Fibroblast of lung (primary cell): ENCODE measurements at places on chromosomes 13 and 19.

GRCh38 chr13:72960541-72960940 lies 98.3 kb upstream of the KLF5 start:
- no peak for DNase-seq

DNA sequence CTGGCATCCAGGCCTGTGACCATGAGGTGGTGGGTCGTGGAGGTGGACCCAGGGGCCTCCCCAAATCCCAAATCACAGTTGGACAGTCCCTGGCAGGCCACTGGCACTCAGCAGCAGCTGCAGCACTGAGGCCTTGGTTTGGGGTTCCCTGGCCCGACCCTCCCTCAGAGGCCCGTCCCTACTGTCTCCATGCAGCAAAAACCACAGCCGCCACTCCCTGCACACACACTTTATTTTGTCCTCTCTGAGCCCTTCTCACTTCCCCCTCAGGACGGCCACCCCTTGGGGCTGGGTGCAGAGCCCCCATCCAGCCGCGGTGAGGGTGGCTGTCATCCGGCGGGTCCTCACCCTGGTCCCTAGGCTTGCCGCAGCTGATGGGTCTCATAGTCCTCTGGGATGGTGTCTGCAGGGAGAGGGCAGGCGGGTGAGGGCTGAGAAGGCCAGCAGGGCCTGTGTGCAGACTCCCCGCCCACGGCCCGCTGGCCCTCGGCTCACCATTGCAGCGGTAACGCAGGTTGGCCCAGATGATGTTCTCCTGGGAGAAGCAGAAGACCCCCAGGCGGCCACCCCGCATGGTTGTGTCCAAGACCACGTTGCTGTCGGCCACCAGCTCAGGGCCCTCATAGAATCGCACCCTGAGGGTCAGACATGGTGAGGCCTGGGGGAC lies 8.4 kb downstream of the COMP start:
- no peak for DNase-seq

- no peak for DNase-seq
Measured at GRCh38 chr19:10201176-10201575, 6.4 kb upstream of the DNMT1 start.

DNA sequence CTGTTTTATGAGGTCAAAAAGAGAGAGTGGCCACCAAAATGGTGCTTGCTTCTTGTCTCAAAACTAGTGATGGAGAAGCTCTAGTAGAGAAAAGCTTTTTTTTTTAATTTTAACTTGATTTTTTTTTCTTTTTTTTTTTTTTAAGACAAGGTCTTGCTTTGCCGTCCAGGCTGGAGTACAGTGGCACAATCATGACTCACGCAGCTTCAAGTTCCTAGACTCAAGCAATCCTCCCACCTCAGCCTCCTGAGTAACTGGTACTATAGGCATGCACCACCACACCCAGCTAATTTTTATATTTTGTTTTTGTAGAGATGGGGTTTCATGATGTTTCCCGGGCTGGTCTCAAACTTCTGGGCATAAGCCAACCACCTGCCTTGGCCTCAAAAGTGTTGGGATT lies 279.0 kb downstream of the TBC1D4 start:
- DNase-seq = no peak

GRCh38 chr13:39773833-39774232 lies 118.4 kb downstream of the COG6 start:
- DNase-seq = peak; percentile 85

DNA sequence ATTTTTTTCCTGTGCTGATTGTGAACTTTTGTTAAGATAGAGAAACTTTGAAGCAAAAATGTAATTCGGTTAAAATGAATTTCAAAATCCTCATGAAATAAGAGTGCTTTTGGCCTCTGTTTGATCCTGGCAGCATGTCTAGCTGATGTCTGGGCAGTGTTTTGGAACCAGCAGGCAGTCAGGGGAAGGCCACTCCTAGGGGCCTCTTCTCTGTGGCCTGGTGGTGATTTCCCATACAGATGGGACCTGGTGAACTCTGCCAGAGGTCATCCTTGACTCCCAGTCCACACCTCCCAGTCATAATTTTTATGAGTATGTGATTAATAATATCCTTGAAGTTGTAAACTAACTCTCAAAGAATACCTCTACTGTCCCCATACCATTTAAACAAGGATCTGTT lies 226.6 kb downstream of the PCCA start:
- no peak for DNase-seq

- peak; percentile 96 for DNase-seq
Measured at GRCh38 chr19:2475702-2476450, at the start of gene GADD45B. Gene GADD45B (plus strand): TSS chr19:2476127. CDS start chr19:2476359, 232 bp downstream.

GRCh38 chr13:34165158-34165557 lies 347.2 kb downstream of the RFC3 start:
- no peak for DNase-seq

DNA sequence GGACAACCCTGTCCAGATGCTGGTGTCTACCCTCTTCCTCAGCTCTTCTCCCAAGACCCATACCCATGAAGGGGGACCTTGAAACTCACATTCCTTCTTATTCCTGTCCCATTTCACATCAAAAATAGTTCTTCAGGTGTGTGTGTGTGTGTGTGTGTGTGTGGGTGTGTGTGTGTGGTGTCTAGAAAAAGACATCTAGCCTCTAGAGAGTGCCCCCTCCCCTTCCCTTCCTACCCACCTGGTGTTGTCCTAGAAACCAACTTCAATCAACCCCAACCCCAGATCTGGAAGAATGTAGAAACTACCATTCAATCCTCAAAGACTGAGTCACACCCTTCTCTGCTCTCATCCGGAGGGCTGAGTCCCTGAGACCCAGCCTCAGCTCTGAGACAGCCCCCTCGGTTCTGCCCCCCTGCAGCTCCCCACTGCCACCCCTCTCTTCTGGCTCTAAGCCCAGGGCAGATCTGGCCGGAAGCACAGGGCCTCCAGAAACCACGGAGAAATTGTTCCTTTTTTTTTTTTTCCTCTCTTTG lies 3.5 kb downstream of the KCNN4 start:
- DNase-seq = no peak

- no peak for DNase-seq
Measured at GRCh38 chr19:14139944-14140343, 3.6 kb upstream of the ASF1B start.

DNA sequence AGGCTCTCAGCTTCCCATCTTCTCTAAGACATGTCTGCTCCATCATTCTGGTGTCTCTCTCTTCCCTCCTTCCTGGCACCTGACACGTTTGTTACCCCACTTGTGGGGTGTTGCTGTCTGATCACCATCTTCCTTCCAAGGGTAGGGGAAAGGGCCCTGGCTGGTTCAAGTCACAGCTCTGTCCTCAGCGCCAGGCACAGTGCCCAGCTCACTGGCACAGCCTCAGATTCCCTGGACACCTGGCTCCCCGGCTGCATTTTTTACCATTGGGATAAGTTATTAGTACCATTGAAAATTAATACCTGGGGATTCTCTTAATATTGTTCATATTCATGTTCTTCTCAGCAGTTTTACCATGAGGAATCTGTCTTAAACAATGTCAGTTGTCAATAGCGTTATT lies 50.8 kb upstream of the LDLR start:
- no peak for DNase-seq

DNA sequence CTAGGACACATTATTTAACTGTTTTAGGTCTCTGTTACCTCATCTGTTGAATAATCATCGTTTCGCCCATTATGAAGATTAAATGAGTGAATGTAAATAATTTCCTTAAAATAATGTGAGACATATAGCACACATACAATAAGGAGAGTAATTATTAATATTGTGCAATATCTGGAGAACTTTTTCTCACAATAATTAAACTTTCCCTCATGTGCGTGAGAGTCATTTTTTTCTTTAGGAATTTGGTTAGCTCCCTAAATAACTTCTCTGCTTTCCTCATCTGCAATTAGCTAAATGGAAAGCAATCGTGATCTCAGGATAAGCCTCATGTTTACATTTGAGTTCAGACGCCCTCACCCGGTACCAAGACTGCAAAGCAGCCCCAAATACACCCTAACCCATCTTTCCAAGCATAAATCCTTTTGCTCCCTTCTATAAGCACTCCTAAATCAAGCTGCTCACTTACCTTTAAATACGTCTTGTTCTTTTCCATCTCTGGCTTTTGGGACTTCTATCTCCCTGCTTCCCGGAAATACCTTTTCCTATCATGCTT lies 78.8 kb downstream of the MZT1 start:
- no peak for DNase-seq

- DNase-seq = no peak
Measured at GRCh38 chr19:38251564-38252051, 4.6 kb downstream of the PPP1R14A start.

DNA sequence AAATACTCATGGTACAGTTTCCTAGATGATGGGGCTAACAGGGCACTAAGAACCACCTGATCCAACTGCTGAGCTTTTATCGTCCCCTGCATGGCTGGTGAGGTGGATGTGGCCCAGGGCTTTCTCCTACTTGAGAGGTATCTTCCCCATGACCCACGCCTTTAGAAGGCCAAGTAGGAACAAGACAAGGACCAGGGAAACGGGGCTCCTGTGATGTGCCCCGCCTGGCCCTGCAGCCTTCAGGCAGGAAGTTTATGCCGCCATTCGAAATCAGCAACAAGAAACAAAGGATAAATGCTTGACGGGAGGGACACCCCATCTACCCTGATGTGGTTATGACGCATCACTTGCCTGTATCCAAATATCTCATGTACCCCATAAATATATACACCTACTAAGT lies 4.1 kb downstream of the NLRP13 start:
- no peak for DNase-seq

- DNase-seq = no peak
Measured at GRCh38 chr13:113857531-113858195, 6.2 kb downstream of the GAS6 start.

DNA sequence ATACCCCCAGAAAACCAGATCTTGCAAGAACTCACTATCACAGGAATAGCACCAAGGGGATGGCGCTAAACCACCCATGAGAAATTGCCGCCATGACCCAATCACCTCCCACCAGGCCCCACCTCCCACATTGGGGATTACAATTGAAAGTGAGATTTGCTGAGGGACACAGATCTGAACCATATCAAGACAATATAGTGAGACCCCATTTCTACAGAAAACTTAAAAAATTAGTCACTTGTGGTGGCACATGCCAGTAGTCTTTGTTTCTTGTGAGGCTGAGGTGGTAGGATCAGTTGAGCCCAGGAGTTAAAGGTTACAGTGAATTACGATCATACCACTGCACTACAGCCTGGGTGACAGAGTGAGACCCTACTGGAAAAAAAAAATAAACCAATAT lies 9.7 kb downstream of the DNAJC15 start:
- DNase-seq = no peak

DNA sequence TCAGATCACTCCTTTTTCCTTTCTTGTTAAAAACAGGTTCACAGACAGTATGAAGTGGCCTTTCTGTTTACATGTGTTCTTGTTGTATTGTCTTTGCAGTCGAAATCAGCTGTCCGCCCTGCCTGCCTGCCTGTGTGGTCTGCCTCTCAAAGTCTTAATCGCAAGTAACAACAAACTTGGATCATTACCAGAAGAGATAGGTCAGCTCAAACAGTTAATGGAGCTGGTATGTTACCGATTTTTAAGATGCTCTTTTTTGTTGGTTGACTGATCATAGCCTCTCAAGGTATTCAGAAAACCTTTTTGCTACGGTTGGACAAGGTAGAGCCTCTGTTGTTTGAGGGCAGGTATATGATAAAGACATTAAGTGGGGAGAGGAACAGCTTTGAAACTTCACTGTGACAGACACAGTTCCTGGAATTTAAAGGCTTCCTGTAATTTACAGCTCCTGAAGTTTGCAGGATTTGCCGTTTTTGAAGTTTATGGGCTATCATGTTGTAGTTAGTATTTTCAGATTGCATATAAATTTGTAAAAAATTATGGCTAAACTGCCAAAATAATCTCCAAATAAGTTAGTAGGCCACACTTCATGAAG lies 116.1 kb downstream of the LRCH1 start:
- DNase-seq = no peak

- peak; percentile 98 for DNase-seq
Measured at GRCh38 chr19:7920519-7921301, 572 bp downstream of the SNAPC2 start.

- DNase-seq = peak; percentile 96
Measured at GRCh38 chr19:12789904-12790619, 1.2 kb upstream of the JUNB start.

GRCh38 chr13:114122591-114123211 lies 9.7 kb downstream of the RASA3 start:
- DNase-seq = no peak

GRCh38 chr13:103810026-103810425 lies 743.8 kb upstream of the SLC10A2 start:
- DNase-seq = no peak

DNA sequence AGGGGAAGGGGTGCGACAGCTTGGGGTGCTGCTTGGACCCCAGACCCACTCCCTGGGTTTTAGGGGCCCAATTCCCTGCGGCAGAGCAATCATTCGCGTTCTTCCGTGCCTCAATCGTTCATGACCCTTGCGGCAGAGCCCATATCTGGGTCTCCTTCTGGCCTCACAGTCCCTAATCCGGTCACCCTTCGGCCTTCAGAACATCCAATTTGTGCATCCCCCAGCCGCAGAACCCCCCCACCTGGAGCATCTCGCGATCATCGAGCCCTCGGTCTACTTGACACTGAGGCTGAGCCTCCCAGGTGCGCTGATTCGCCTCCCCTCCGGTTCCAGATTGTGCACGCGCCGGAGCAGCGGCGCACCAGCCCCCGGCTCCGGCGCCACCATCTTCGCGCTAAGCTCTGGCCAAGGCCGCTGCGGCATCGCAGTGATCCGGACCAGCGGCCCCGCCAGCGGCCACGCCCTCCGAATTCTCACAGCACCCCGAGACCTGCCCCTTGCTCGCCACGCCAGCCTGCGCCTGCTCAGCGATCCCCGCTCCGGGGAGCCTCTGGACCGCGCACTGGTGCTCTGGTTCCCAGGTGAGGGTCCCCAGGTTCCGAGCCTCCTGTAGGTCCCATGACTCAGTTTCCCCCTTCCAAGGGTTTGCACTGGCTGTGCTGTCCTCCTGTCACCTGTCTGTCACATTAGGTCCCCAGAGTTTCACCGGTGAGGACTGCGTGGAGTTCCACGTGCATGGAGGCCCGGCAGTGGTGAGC lies 501 bp downstream of the GTPBP3 start:
- DNase-seq = no peak

DNA sequence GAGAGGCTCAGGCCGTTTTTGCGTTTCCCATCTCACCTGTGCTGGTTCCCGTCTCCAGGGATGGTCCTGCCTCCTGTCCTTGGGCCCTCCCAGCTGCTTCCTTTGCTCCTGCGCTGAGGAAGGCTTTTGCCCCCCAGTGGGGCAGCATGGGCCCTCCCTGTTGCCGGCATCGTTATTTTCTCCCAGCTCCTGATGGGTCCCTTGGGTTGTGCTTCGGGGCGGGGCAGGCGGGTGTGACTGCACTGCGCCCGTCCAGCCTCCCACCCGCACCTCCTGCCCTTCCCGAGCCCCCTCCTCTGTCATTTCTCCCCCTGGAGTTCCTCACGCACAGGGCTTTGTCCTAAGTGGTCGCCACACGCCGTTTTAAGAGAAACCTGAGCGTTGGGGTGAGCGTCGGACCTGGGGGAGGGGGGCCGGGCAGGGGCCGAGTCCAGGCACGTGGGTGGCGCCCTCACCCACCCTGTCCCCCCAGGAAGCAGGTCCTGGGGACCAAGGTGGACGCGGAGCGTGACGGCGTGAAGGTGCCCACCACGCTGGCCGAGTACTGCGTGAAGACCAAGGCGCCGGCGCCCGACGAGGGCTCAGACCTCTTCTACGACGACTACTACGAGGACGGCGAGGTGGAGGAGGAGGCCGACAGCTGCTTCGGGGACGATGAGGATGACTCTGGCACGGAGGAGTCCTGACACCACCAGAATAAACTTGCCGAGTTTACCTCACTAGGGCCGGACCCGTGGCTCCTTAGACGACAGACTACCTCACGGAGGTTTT lies 2.8 kb upstream of the GZMM start:
- no peak for DNase-seq

GRCh38 chr19:50500060-50500752 lies 10.8 kb downstream of the JOSD2 start:
- DNase-seq = no peak
